ENCODE measurements at places on chromosomes 11 and 22.

DNA sequence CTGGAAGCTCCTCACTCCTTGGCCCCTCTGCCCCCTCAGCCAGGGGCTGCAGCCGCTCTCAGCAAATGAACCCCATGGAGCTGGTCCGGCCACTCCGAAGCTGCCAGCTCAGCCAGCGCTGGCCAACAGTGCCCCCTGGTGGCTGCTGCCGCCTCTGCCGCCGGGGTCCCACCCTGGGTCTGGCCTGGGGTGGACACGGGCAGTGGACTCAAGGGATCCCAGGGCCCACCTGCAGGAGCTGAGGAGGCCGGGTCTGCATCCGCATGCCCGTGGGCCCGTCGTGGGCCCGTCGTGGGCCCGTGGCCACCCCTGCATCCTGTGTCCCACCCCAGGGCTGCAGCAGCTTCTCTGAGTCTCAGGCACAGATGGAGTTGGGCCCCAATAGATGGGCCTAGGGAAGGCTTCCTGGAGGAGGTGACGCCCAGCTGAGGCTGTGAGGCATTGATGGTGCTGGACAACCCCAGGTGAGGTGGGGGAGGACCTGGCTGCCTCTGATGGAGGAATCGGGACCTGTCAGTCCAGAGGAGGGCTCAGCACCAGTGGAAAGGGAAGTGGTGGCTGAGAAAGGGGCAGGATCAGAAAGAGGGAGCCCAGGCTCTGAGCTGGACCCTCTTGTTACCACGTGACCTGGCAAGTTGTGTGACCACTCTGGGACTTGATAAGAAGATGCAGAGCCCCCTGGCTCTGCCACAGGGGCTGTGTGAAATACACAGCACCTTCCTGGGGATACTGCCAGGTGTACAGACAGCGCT is 522.3 kb downstream of the BRD1 start:
- DNase-seq: peak; percentile 91

DNA sequence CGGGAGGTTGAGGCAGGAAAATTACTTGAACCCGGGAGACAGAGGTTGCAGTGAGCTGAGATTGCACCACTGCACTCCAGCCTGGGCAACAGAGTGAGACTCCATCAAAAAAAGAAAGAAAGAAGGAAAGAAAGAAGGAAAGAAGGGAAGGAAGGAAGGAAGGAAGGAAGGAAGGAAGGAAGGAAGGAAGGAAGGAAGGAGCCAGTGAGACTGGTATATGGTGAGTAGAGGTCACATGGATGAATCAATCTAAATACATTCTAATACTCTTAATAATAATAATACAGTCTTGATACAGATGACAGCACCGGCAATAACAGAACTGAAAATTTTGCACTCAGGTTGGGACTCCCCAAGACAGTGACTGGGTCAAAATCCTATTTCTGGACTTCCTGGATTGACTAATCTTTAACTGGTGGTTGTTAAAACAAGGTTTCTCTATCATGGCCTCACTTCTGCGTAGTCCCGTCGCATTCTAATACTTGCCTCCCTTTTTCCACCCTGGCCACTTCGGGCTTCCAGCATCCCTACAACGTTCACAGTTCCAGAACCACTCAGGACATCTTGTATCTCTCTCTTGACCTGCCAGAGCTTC is 53.5 kb upstream of the EIF3M start:
- no peak for DNase-seq

GRCh38 chr11:46612326-46612725 is 4.7 kb downstream of the HARBI1 start:
- DNase-seq: no peak

DNA sequence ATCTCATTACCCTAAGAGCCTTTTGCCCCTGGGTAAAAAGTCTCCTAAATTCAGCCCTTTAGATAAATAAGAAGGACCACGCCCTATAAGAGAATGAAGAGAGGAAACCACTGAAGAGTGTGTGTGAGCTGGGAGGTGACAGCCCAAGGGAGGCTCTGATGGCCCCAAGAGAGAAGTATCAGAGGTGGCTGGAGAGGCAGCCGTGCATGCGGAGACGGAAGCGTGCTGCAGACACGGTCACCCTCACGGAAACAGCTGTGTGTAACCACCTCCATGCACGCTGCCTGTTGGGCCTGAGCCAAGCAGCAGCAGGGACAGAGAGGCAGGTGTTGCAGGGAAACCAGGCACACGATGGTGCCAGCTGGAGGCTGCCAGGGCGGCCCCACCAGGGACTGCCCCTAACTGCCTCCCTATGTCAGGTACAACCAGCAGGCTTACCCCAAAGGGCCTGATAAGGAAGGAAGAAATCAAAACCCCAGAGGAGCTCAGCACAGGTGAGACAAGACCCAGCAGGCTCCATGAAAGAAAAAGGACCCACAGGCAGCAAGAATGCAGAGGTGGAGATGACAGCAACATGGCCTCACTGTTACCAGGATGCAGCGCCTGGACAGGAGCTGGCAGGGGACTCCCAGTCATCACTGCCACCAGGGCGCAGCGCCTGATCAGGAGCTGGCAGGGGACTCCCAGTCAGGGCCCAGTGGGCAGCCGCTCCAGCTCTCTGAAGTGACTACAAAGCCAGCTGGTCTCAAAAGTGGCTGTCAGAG is 7.8 kb downstream of the LARGE2 start:
- no peak for DNase-seq

DNA sequence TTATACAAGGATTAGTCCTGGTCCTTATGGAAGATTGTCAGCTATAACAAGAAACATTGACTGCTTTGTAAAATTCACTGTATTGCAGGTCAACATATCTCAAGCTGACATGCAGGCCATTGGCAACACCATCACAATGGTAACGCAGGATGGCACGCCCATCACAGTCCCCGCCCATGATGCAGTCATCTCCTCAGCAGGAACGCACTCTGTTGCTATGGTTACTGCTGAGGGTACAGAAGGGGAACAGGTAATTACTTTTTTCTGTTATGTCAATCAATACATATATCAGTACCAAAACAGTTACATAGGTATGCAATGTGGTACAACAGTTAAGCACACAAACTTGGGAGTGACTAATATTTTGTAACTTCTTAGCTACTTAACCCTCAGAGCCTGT is 55.3 kb downstream of the ZNF143 start:
- peak; percentile 51 for DNase-seq

DNA sequence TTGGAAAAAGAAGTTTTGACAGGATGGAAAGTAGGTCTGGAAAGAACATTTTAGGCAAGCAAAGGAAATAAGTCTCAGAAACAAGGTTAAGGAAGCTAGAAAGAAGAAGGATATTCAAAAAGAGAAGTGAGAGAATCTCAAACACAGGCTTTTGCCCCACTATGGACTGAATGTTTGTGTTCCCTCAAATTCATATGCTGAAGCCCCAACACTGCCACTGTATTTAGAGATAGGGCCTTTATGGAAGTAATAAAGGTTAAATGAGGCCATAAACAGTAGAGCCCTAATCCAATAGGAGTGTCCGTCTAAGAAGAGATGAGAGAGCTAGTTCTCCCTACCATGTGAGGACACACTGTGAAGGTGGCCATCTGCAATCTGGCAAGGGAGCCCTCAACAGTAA is 20.6 kb upstream of the RPS13 start:
- DNase-seq: no peak

DNA sequence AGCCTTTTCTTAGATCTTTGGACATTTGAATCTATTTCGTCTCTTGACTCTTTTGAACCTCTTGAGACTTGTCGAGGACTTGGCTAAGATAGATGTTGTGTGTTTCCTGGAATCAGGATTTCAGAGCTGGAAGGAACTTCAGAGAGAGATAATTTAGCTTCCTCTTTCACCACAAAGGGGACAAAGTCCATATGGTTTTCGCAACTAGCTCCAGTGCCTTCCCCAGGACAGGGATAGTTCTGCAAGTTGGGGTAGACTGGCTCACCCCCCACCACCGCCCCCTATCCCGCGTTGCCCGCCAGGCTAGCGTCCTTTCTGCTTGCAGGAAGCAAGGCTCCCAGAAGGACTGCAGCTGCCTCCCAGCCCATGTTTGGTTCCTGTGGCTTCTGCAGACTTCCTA is 75.7 kb upstream of the MYO18B start:
- no peak for DNase-seq

GRCh38 chr22:19942157-19943081 is 801 bp upstream of the TXNRD2 start:
- DNase-seq: peak; percentile 47

DNA sequence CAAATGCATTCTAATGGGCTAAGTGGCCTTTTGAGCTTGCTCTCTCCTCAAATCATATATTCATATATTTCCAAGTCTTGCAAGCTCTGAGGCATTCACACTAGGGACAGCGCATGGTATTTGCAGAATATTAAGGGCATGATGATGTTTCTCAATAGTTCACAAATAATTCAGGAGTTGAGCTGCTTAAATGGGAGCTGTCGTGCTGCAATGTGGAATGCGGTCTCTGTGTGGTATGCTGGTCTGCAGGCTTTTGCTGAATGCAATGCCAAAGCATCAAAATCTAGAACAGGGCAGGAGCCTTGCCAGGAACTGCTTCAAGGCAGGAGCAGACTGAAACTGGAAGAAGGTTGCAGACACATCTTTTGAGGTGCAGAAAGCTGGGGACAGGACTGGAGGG is 1060.0 kb downstream of the TBC1D22A start:
- DNase-seq: no peak

- DNase-seq: no peak
These were observed 1077.3 kb downstream of the TBC1D22A start for GRCh38 chr22:47839595-47840227.

GRCh38 chr22:45096256-45096907 is 67.3 kb upstream of the NUP50 start:
- DNase-seq: peak; percentile 83

DNA sequence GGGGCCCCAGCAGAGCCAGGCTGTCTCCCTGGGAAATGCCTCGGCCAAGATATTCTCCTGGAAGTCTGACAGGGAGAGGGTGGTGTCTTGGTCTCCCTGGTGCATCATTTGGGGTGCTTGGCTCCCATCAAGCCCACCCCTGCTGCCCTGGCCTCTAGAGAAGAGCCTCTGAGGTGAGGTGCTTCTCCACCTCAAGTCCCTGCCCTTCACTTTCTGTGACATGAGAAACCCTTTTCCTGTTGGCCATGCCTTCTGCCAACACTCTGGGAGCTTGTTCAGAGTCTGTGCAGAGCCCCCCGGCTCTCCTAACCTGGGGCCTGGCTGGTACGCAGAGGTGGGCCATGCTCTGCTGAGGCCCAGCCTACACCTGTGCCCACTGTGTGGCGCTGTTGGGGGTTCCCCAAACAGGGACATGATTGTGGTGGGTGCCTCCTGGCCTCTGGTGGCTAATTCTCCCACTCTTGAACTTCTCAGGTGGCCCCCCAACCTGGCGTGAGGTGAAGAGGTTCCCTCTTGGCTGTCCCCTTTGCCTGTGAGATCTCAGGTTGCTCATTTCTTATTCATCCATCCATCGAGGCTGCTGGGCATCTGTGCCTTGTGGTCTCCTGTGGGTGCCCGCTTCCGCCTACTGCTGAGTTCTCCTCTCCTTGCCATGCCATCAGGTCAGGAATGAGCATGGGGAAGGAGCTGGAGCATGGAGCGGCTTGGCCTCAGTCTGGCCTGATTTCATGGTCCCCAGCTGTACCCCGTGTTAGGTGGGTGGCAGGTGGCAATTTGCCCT is 19.2 kb upstream of the DGCR8 start:
- no peak for DNase-seq

DNA sequence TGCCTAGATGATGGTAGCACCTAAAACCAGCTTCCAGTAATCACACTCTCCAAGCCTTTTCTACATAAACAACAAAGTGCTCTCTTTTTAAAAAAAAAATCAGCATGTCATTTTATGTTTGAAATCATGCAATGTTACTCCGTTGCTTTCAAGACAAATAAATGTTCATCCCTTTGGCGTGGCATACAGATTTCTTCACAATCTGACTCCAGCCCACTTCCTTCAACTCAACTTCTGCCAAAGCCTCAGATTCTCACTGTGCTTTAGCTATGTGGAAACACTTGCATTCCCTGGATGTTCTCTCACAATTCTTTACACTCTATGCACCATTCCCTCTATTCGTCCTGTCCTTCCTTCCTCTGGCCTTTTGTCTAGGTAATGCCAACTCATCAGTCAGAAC is 206.3 kb upstream of the BLID start:
- no peak for DNase-seq

GRCh38 chr11:69402251-69402887 is 79.1 kb upstream of the LINC01488 start:
- no peak for DNase-seq

GRCh38 chr11:121508449-121508848 is 55.7 kb upstream of the SORL1-AS1 start:
- DNase-seq: no peak

DNA sequence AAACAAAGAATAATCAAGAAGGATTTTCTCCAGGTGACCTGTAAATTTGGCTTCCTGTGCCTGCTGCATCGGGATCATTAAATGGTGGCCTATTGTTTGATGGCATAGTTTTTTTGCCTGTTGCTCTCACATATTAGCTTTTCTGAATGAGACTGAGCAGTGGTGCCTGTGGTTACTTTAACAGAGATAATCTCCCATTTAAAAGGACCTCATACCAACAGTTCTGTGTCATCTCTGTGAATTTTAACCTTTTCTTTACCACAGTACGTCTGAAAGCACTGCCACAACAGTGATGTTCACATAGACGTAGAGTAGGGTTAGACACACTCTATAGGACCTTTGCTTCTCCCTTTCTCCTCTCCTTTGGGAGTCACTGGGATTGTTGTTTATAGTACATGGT is 22.9 kb upstream of the RCE1 start:
- no peak for DNase-seq

- no peak for DNase-seq
These were observed 66.1 kb downstream of the HSD17B12 start for GRCh38 chr11:43746670-43747069.

- no peak for DNase-seq
These were observed 24.4 kb downstream of the TSG101 start for GRCh38 chr11:18502352-18502751.

DNA sequence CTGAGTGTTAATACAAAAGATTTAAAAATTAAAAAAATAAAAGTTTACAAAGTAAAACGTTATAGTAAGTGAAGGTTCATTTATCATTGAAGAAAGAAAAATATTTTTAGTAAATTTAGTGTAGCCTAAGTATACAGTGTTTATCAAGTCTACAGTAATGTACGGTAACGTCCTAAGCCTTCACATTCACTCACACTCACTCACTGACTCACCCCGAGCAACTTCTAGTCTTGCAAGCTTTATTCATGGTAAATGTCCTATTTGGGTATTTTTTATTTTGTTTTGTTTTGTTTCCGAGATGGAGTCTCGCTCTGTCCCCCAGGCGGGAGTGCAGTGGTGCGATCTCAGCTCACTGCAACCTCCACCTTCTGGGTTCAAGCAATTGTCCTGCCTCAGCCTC is 8.8 kb downstream of the CASTOR1 start:
- DNase-seq: no peak

Data from ELF-1 (cell line).